ENCODE measurements at places on chromosomes 1 and 21.

DNA sequence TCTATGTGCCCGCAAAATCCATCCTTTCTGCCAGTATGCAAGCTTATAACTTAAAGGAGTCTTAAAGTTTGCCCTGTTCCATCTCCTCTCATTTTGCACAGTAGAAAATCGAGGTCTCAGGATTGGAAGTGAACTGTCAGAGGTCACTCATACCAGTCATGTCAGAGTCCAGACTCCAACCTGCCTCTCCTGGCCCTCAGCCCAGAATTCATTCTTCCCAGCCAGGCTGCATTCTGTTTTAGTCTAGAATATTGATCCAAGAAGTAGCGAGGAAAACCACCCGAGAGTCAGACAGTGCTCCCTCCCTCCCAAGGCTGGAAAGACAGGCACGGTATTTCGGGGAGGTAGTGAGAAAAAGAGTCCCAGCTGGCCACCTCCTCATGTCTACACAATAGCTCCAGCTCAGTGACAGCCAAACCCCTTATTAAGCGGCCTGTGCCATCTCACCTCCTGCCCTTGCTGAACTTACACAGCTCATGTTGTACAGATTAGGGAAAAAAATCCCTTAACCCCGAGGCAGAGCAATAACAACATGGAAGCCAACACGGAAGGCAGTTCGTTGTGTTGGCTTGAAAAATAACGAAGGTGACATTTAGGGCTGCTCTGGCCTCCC lies 89.4 kb downstream of the OMA1 start:
- DNase-seq: no peak

GRCh38 chr1:197614916-197615692 lies 160.2 kb downstream of the DENND1B start:
- DNase-seq: no peak

DNA sequence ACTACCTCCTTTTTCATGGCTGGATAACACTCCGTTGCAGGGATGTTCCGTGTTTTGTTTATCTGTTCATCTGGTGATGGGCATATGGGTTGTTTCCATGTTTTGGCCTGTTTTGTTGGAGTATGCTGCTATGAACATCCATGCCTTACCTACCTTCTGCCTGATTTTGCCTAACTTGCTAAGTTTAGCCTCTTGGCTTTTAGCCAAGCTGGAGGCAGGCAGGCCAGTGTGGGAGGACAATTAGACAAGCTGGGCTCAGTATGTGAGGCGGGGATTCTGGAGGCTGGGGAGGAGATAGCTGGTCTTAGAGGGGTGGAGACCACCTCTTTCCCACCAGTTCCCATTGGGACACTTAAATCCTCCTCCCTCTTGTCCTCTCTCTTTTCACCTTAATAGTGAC lies 98.4 kb upstream of the WNT4 start:
- no peak for DNase-seq

DNA sequence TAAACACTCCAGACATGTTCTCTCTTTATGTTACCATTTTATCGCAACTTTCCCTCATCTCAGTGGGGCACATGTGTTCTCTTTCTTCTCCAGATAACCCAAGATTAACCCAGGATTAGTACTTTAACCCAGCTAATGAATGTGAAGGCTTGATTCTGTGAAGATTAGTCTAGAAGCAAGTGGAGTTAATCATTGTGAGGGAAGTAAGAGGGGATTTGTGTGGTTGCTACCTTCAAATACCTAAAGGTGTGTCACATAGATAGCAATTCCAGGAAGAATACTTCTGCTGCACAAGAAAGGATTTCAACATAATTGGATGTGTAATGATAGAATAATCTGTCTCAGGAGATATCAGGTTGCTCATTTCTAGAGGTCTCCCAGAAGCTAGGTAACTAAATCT lies 327.1 kb downstream of the PBX1 start:
- no peak for DNase-seq

- DNase-seq: peak; percentile 20
Observed at GRCh38 chr1:154519591-154519991, 17.4 kb upstream of the SHE start.

DNA sequence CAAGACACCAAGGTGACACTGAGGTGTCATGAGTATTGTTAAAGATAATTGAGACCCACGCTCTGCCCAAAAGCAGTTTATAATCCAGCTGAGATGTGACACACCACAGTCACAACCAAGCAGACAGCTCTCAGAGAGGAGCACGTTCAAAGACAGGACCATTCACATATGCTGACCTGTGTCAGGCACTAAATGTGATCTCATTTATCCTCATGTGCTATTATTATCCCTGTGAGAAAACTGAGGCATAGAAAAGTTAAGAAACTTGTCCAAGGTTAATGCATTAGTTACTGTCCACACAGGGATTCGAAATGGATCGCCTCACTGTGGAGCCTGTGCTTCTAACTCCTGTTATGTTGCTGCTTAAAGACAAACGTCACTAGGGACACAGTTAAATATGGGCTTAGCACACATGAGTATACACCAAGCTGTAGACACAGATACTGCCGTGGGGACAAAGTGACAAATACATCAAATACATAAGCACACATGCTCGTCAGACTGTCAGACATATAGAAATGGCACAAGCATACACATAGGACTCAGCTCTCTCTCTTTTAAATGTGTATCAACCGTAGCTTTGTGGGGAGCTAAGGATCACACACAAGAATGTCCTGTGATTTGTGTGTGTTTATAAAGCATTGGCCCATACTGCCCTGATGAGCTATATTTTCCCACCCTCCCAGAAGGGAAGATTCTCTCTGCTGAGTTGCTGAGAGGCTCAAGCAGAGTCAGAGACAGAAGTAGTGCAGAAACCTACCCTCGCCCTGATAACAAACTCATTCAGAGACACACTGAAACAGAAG lies 3.5 kb upstream of the IGSF8 start:
- no peak for DNase-seq

DNA sequence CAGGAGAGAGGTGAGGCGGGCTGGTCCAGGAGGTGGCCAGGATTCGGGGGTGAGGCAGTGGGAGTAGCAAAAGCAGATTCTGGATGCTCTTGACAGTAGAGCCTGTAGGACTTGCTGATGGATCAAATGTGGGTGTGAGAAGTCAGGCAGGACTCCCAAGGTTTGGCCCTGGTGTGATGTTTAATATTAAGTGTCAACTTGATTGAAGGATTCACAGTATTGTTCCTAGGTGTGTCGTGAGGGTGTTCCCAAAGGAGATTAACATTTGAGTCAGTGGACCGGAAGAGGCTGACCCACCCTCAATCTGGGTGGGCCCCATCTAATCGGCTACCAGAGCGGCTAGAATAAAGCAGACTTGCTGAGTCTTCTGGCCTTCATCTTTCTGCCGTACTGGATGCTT lies 6.8 kb upstream of the RAB4A start:
- DNase-seq: no peak

DNA sequence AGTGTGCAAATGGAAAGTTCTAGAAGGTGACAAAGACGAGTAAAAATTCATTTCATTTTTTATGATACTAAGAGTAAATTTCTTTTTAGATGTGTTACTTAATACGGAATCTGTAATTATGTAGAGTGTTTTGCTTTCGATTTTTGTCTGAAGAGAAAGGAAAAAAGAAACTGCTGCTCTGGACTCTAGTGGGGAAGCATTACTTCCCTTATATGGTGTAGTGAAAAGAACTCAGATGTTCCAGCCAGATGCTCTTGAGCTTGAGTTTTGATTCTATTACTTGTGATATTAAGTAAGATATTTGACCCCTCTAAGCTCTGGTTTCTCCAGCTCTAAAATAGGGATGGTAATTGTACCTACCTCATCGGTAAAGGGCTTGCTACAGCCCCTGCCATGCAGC lies 12.2 kb upstream of the GPR161 start:
- no peak for DNase-seq

- no peak for DNase-seq
Observed at GRCh38 chr1:60279798-60280197, 206.2 kb upstream of the C1orf87 start.

GRCh38 chr1:12511516-12512468 lies 106.2 kb downstream of the DHRS3 start:
- DNase-seq: no peak

GRCh38 chr1:11272544-11272831 lies 510 bp upstream of the UBIAD1 start:
- DNase-seq: no peak

GRCh38 chr1:209708297-209708696 lies 3.7 kb downstream of the HSD11B1 start:
- no peak for DNase-seq

DNA sequence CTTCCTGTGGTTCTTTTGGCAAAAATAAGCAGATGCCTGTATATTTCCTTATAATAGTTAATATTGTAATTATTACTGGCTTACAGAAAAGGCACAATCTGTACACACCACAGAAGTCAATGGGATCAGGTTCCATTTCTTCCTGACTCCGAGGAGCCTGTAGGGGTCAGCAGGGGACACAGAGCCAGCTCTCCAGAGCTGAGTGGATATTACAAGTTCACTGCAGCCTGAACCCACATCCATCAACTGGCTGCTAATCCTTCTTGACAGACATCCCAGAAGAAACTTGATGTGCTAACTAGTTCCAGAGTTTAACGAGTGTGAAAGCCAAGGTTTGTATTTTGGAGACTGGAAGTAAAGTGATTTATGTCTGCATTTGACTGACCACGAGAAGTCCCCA lies 203.8 kb downstream of the LMX1A start:
- DNase-seq: no peak

- DNase-seq: no peak
Observed at GRCh38 chr1:220565670-220566069, 37.7 kb downstream of the MARK1 start.

DNA sequence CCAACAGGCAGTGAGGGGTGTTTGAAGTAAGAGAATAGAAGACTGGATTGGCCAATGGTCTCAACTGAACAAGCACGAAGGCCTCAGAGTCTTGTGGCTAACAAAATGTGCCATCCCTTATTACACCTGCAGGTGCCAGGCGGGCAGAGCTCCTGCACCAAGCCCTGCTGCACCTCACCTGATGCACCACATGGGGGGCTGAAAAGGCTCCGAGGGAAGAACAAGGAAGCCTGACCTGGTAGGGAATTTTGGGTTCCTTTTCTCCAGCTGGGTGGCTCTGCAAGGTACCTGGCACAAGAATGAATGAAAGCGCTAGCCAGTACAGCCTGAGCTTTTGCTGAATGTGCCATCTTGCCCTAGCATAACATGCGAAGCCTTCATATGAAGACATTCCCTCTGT lies 9.7 kb downstream of the HSD3B1 start:
- no peak for DNase-seq

GRCh38 chr1:53410100-53410541 lies 49.1 kb upstream of the DMRTB1 start:
- no peak for DNase-seq

Measured in left ventricle myocardium inferior (tissue), 1 donor.